T follicular helper cell (primary cell): ENCODE measurements at places on chromosomes 7 and 10.

DNA sequence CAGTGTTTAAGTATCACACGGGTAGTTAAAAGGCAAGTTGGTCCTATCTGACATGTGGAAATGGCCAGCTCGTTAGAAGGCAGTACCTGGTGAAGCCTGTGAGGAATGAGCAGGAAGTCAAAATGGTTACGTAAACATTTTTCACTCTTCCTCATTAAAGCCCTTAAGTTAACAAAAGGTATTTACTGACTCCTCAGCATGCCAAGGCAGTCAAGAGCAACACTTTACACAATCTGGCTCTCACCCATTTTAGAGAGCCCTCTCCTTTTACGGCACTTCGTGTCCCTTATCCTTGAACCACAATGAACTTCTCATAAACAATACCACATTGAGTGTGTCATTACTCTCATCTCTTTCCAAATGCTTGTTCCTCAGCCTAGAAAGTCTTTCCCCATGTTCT, 11.0 kb upstream of the RSBN1L start:
- no peak for DNase-seq

GRCh38 chr10:127964621-127965020, 57.7 kb downstream of the PTPRE start:
- DNase-seq, result no peak

- DNase-seq, result no peak
These were observed 45.5 kb upstream of the CCDC3 start for GRCh38 chr10:13046851-13047528.

GRCh38 chr7:80263333-80263732, 128.7 kb downstream of the GNAI1 start:
- DNase-seq, result no peak

DNA sequence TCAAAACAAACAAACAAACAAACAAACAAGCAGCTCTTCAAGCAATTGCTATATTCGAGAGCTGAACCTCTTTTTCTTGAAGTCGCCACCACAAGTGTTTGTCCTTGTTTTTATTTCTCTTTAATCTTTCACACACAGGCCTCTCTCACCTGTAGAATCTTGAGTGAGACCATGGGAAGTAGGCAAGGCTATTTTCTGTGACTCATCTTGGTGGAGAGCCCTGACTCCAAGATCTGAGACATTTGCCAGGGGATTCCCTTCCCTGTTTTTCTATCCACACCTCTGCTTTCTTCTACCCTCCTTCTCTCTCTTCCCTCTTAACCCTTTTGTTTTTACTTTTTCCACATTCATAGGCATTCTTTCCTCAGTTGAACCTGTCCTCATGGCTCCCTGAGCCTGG, 8.0 kb upstream of the TAS2R60 start:
- no peak for DNase-seq

GRCh38 chr7:73342645-73343044, 14.7 kb downstream of the FKBP6 start:
- no peak for DNase-seq

DNA sequence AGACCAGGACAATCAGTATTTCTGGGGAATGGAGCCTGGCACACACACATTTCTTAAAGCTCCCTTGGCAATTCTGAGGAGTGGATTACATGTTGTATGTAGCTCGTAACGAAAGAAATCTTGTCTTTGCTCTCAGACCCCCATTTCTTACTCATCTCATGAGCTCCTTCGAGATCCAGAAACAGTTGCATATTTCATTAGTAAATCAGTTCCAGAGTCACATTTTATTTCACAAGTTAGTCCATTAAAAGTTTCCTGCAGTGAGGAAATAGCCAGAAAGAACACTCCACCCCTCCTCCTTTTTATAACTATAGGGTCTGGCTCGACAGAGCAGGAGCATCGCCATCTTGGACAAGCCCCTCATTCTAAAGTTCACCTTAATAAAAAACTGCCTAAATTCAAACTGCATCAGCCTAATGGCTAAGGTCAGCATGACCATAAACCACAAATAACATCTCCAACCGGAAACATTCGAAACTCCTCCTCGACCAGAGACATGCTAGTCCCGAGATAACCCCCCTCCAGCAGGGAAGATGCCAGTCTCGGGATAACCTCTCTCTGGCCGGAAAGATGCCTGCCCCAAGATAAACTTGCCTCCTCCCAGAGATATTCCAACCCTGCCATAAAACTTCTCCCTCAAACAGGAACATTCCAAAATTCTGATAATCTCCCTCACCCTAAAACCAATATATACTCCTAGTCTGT, 7.4 kb downstream of the EGFR start:
- no peak for DNase-seq

DNA sequence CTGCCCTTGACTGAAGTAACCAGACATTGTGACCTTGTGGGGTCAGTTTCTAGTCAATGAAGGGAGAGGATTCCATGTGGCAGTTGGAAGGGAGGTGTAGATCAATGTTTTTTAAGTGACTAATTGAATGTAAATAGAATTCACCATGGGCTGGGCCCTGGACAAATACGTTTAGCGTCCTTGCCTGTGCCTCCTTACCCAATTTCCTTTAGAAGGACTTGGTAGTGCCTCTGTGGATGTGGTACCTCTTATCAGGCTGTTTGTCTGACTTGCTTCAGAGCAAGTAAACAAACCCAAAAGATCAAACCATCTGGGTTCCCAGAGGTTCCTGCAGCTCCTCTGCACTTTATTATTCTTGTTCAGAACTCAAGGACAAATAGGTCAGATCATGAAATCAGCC, 4.3 kb upstream of the KAT6B start:
- DNase-seq, result no peak

GRCh38 chr10:71975087-71975870, 11.1 kb downstream of the CHST3 start:
- DNase-seq, result no peak

DNA sequence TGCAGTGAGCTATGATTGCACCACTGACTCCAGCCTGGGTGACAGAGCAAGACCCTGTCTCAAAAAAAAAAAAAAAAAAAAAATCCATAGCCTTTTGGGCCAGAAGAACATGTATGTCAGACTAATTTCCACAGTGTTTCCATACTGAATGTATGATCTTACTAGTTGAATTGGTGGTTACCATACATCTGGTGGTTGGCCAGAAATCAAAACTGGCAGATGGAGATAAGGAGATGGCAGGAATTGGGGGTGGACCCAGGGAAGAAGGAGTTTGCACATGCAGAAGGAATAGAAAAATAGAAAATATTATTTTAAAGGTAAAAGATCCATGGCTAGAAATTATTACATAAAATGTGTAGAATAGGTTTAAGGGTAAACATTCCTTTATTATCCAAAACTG, 3.7 kb upstream of the ATOH7 start:
- no peak for DNase-seq

DNA sequence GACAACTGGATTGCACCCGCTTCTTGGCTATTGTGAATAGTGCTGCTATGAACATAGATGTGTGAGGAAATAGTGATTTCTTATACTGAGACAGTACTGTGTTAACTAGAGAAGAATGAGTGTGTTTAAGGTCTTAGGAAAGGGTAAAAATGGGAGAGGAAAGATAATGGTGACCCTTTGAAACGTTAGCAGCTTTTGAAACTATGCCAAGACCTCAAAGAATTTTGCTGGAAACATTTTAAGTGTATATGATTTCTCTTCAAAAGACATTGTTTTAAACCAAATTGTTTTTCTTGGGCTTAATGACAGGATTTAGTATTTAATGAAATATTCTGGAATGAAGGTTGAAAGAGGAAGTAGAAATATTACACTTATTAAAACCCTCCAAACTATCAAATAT, 100.8 kb upstream of the ARHGAP21 start:
- no peak for DNase-seq

DNA sequence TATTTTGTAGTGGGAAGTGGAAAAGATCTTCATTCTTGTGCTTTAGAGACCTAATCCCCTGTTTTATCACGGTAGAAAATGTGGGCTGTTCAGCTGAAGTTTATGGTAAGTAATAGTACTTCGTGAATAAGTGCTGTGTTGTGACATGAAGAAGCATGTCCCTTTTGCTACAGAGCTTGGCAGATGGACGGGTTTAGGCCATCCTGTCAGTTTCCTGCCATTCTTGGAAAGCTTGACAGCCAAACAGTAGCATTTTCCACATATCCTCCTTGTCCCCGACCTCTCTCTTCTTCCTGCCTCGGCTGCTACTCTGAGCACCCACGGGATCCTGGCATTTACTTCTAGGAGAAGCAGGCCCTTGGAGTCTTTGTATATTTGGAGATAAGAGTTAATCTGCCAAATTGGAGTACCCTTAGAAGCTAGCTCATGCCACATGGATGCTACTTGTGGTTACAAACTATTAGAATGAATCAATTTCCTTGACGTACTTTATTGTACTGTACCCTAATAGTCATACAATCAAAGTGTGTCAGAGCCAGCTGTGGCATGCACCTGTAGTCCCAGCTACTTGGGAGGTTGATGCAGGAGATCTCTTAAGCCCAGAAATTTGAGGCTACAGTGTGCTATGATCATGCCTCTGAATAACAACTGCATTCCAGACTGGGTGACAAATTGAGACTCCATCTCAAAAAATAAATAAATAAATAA, 39.2 kb downstream of the PNLIPRP3 start:
- DNase-seq, result no peak

- no peak for DNase-seq
These were observed 41.8 kb upstream of the LRRC18 start for GRCh38 chr10:48981310-48981907.

DNA sequence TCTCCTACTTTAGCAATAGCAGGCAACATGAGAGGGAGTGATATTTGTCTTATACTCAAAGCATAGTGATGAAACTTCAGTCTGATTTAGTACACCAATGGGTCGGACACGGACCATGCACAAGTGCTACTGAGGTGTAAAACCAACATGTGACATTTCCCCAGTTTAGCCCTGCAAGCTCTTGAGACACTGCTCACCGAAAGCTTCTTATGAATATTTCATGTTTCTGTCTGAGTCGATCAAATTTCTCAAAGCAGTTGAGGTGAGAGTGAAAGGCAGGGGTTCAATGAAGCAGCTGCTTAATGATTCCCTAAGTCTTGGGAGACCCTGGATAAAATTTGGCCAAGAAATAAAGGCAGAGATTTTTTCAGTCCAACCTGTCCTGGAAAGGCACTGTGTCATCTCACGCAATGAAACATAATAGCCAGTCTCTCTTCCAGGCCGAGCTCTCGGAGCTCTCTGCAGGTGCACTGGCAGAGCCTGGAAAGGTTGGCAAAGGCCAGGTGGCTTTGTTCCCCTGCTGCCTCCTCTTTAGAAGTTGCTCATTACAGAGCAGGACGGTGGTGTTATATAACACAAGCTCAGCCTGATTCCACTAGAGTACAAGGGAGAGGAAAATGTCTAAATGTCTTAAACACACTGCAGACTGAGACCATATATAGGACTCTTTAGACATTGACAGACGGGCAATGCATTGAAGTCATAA, 33.9 kb upstream of the XPNPEP1 start:
- DNase-seq, result no peak

DNA sequence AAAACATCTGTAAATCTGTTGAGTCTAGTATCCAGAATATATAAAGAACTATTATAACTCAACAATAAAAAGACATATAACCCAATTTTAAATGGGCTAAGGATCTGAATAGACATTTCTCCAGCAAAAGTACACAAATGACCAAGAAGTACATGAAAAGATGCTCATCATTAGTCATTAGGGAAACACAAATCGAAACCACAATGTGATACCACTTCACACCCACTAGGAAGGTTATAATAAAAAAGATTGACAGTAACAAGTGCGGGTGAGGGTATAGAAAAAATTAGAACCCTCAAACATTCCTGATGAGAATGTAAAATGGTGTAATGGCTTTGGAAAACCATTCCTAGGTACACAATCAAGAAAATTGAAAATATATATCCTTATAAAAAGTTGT, 4.1 kb downstream of the XPNPEP1 start:
- DNase-seq, result no peak

GRCh38 chr10:123472606-123473005, 193.5 kb upstream of the GPR26 start:
- no peak for DNase-seq

GRCh38 chr7:96088579-96088978, 233.3 kb downstream of the SLC25A13 start:
- DNase-seq, result no peak

GRCh38 chr7:22361320-22361719, 4.4 kb upstream of the RAPGEF5 start:
- DNase-seq, result no peak

DNA sequence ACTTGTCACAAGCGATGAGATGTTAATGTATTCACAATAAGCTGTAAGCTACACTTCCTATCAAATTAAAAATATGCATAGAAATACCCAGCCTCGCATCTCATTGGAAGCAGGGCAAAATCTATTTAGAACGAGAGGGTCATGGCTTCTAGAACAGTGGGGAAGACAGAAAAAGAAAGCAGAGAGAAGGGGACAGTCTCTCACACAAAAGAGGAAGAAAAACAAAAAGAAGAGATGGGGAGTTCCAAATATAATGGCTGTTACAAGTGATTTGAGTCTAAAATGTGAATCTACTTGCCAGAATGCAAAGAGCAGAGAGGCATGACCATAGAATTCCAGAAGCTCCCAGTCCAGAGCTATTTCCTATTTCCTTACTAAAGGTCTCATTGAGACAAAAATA, 13.8 kb downstream of the LRRN3 start:
- no peak for DNase-seq

DNA sequence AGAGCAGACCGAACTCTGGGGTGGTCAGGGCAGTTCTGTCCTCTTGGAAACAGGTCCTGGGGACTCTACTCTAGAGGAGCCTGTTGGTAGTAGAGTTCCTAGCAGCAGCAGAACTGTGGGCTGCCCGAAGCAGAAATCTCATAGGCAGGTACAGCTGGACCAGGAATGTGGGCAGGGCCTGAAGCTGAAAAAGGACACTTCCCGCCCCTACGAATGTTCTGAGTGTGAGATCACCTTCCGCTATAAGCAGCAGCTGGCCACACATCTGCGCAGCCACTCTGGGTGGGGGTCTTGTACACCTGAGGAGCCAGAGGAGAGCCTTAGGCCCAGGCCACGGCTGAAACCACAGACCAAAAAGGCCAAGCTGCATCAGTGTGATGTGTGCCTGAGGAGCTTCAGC, 8.3 kb upstream of the ZNF783 start:
- no peak for DNase-seq

GRCh38 chr7:126453104-126453503, 799.6 kb downstream of the GRM8 start:
- DNase-seq, result no peak

- DNase-seq, result no peak
These were observed 12.7 kb downstream of the SLIT1 start for GRCh38 chr10:97173036-97173435.

DNA sequence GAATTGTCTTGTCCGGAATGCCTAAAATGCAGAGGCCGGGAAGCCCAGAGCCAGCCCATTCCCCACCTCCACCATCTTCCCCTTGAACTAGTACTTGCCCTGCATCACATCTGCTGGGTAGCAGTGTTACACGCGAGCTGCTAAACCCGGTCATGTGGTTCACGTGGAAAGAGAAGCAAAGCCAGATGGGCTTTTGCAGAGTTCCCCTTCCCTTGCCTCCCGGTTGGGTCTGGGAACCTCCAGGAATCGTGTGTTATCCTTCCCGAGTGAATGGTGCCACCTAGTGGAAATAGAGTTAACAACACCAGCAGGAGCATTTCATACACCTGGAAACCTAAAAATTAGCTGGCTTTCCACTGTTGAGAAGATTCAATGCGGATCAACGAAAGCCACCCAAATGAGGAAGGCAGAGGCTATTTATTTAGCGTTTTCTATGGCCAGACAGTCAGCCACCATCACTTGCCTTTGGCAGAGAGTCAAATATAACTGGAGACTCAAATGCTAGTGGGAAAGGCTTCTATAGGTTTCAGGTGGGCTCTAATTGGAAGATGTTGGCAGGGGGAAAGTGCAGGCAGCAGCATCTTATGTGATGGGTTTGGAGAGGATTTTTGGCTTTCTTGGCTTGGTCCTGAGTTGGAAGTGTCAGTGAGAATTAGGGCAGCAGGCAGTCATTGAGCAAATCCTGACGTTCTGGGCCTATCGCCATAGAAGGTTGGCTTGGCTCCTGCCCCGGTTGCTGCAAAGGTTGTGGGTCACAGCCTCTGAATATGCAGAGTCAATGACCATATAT, 12.9 kb upstream of the DENND2A start:
- DNase-seq, result no peak
